Left renal cortex interstitium (tissue), 4 donors: ENCODE measurements at places on chromosomes 2 and 18.

GRCh38 chr2:20629581-20630171 is 21.2 kb downstream of the HS1BP3 start:
- no peak for DNase-seq

GRCh38 chr2:149490296-149490695 is 97.3 kb downstream of the MMADHC start:
- DNase-seq = no peak

DNA sequence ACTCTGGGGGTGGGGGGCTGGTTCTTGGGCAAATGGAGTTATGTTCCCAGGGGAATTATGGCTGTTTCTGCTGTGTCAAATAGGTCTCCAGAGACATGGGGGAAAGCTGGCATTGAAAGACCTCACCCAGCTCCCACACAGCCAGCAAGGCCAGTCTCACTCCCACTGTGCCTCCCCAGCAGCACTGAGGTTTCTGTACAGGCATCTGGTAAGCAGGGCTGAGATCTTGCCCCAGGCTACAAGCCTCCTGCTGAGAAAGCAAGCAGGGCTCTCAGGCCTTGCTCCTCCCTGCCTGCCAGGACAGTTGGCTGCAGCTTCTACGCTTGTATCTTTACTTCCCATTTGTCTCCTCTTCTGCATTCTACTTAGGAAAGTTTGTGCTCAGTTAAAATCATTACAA is 50.5 kb upstream of the FHOD3 start:
- no peak for DNase-seq

GRCh38 chr2:133837441-133838094 is 269.3 kb upstream of the NCKAP5 start:
- no peak for DNase-seq

- DNase-seq = no peak
These were observed 87.8 kb upstream of the SLC66A3 start for GRCh38 chr2:11067221-11068078.

DNA sequence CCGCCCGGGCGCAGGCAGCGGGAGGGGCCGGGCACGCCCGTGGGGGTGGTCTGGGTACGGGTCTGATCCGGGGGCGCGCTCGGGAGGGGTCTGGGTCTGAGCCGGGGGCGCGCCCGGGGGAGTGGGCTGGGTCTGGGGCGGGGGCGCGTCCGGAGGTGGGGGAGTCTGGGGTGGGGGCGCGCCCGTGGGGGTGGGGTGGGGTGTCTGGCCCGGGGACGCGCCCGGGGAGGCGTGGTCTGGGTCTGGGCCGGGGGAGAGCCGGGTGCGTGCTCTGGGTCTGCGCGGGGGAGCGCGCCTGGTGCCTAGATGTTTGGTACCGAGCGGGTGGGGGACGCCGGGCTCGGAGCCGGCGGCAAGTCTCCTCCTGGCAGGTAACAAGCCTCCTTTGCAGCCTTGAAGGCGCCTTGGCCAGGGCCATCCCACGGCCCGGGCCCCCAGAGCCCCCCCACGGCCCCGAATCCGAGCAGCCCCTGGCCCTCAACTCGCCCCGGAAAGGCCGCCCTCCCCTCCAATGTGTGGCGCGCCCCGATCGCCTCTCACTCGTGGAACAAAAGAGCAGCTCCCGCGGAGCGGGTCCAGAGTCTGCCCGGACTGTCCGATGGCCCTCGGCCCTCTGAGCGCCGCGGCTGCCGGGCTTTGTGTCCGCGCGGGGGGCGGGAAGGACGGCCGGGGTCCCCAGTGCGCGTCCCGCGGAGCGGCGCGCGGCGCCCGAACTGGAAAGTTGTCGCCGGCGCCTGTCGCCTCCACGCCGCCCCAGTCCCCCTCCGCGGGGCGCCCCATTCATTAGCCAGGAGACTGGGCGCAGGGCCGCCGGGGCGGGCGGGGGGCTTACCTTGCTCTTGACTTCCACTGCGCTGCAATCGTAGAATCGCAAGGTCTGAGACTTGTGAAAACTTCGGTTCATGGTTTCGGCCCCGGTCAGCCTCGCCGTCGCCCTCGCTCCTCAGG is 595 bp downstream of the PARD6G start:
- no peak for DNase-seq

DNA sequence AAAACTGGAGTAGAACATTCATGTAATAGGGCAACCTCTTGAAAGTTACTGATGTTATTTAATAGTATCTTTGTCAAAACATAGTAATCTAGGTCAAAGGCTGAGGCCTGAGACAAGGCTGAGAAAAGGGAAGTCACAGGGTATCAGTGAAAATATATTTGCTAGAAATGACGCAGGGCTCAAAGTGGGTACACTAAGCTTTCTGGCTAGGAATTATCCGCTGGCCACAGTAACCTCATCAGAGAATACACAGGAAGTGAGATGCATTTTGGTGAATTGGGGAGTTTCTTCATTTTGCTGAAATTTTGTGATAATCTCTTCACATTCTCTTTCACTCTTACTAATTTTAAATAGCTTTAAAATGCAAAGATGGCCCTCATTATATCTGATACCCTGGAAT is 206.8 kb downstream of the OTX1 start:
- no peak for DNase-seq

DNA sequence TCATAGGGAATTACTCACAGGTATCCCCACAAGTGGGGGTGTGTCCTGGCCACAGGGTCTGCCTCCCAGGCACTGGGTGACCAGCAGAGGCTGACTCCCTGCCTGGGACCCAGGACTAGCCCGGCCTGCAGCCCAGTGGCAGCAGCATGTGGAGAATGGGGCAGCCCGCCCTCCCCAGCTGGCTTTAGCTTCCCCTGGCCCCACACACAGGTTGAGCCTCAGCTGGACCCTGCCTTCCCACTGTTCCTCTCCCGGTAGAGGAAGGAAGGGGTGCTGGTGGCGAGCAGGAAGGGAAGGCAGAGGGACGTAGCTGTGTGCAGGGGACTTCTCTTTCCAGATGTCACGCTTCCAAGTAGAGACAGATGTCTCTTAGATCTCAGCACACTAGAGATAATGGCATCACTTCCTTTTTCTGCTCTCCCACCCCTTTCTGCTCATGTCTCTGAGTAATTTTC is 51.4 kb downstream of the EMILIN2 start:
- no peak for DNase-seq

DNA sequence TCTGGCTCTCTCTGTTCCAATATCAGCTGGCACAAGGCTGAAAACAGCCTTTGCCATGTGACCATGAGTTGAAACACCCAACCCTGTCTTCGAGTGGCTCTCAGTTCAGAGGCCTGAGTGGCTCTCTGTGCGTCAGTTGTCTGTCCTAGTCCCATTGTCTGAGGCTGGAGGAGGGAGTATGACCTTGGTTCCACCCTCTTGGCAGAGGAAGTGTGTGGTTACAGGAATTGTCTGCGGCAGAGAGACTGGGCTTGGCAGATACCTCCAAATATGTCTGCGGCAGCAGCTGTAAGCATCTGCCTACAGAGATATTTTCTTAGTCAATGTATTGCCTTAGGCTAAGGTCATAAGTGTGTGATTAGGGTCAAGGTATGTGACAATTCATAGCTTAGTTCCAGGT is 32.6 kb downstream of the CNGA3 start:
- no peak for DNase-seq

DNA sequence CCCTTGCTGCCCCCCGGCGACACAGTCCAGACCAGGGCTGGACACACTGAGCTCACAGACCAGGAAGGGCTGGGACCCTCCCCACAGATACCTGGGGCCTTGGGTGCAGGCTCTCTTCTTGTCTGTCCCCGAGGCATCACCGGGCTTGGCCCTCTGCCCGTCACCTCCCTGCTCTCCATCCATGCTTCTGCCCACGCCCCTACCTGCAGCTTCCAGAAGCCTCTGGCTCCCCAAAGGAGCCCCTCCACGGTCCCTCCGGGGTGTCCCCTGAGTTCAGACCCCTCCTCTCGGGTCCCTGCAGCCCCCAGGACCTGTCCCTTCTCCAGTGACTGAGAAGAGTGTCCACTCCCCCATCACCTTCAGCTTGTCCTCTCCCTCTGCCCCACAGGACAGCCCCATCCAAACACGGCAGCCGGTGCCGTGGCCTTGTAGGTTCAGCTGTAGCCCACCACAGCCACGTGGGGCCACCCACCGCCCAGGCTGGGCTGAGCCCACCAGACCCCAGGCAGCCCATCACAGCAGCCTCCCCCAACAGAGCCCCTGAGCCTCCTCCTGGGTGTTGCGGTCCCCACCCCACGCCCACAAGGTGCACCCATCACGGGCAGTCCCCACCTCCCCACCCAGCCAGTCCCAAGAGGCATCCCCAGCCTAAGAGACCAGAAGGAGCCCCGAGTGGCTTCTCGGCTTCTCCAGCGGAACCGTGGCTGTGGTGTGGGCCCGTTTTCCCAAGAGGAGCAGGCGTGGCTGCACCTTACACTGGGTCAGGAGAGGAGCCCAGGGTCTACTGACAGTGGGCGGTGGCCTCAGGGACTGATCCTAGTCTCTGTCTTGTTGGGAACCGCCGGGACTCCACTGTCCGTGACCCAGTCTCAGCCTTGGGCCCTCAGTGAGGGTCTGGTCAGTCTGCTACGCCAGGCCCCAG is 53.1 kb downstream of the RAMP1 start:
- no peak for DNase-seq

DNA sequence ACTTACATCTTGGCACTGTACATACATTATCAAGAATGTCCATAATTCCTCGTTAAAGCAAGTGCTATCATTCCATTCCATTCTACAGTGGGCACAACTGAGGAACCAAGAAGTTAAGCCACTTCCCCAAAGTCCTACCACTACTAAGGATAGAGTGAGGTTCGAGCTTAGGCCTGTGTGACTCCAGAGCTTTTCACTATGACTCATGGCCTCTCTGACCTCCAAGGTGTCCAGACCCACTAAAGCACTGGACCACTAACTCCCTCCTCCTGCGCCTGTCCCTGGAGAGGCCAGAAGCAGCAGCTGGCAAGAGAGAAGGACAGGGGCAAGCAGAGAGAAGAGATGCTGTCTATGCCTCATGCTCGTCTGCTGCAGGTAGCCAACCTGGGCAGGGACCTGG is 117.0 kb downstream of the ZBTB7C start:
- DNase-seq = no peak

GRCh38 chr2:114534116-114535084 is 92.0 kb downstream of the DPP10 start:
- DNase-seq = no peak

DNA sequence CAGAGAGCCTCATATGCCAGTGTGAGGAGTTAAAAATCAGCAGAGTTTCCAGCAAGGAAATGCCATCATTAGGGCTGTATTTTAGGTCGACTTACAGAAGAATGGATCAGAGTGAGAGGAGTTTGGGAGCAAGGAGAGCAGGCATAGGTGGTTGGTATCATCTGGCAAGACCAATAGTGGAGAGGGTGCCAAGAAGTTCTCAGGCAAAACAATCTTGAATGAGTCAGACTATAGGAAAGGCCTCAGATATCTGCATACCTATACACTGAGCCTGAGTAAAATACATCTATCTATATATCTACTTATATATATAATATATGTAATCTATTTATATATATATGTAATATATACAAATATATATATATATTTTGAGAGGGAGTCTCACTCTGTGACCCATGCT is 57.3 kb downstream of the TMEFF2 start:
- DNase-seq = no peak

GRCh38 chr2:3789256-3789655 is 85.9 kb downstream of the DCDC2C start:
- DNase-seq = no peak

DNA sequence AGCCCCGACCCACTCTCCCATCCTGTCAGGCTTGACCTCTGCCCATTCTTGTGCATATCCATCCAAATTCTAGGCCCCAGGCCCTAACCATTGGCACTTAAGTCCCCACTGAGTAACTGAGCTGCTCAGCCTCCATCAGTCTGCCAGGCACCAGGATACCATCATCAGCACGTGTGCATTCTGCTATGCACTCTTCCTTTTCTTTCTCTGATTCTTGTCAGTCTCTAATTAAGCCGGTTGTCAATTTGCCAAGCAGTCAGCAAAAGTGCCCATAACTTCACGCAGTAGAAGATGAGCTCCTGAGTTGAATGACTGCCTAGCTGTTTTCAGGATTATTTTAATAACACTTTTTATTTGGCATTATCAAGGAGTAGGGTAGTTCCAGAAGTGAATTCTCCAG is 107.2 kb downstream of the FEZ2 start:
- DNase-seq = no peak

- DNase-seq = no peak
These were observed 34.2 kb downstream of the PLCL1 start for GRCh38 chr2:197838579-197838978.

GRCh38 chr2:48444404-48444803 is 85.5 kb upstream of the STON1 start:
- DNase-seq = no peak

GRCh38 chr18:59385191-59385590 is 26.1 kb upstream of the LMAN1 start:
- DNase-seq = no peak

- no peak for DNase-seq
These were observed 6.5 kb downstream of the WIPF1 start for GRCh38 chr2:174590928-174591648.

DNA sequence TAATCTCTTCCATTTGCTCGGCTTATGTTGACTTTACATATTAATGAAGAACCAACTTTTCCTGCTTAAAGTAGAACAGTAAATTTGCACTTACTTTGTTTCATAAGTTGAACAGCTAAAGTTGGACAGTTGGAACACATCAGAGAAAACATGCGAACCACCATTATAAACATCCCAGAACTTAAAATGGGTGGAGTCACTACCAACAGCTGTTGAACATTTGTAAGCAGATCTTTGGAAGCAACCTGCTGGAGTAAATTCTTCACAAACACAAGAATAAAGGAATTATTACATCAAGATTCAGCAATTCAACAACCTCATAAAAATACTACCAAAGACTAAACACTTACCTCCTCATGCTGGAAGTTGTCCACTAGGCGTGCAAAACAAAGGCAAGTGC is 96.4 kb upstream of the DNER start:
- no peak for DNase-seq

GRCh38 chr2:23606968-23607367 is 222.0 kb downstream of the KLHL29 start:
- no peak for DNase-seq

DNA sequence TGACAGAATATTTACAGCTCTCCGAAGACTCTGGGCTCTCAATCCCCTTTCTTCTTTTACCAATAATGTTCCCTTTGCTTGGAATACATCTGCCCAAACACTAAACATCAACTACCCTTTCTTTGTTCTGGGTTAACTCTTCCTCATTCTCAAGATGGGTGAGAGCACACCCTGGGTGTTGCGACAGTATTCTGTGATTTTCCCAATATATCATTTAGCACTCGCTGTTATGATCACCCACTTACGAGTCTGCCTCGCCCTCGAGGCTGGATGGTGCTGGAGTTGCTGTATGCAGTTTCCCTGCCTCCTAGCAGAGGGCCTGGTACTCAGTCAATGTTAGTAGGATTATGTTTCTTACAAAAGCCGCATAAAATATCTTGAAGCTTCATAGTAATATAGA is 93.2 kb downstream of the SOCS6 start:
- DNase-seq = no peak

DNA sequence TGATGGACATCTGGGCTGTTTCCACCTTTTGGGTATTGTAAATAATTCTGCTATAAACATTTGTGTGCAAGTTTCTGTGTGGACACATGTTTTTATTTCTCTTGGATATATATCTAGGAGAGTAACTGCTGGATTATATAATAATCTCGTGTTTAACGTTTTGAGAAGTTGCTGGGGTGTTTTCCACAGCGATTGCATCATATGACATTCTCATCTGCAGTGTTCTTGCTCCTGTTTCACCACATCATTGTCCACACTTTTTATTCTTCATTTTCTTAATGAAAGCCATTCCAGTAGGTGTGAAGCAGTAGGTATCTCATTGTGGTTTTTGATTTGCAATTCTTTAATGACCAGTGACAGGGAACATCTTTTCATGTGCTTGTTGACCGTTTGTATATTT is 56.9 kb upstream of the ALKAL2 start:
- no peak for DNase-seq
